Stimulated activated CD4-positive, alpha-beta T cell treated with anti-CD3 and anti-CD28 coated beads, TNF-alpha, amount 100 ng/mL, for 24 hours (primary cell): ENCODE measurements at places on chromosomes 1 and 21.
A peak's percentile ranks its signal among the peaks of the same experiment; 100 is the strongest.

- DNase-seq: no peak
These were observed 2.8 kb downstream of the USP21 start for GRCh38 chr1:161162052-161162451.

DNA sequence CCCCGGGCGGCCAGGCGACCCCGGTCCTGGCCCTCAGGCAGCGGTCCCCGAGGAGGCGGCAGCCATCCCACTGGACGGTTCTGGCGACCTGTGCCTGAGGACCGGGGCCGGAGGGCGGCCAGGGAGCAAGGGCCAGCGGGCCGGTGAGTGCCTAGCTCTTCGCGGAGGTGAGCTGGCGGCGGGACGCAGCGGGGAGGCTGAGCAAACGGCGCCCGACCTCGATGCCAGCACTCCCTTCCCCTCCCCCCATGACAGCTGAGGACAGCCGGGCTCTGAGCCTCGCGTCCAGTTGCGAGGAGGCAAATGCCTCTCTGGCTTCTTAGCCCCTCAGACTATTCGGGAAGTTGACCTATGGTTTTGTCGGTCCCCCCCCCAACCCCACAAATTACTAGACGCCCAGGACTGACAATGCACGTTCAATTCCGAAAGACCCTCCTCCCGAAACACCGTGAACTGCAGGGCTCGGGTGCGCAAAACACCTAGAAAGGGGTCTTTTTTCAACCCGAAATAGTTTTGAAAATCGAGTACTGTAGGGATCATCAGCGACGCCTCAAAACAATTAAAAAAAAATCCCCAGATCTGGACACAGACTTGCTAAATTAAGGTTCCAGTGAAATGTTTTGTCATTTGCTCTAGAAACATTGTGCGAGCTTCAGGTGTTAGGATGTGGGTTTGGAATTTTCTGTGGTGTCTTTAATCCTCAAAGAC lies 8.3 kb downstream of the CDKN2C start:
- DNase-seq: no peak

- DNase-seq: no peak
These were observed 26.7 kb downstream of the SLC26A9 start for GRCh38 chr1:205916541-205916940.

- no peak for DNase-seq
These were observed 346.7 kb downstream of the SMYD3 start for GRCh38 chr1:246160374-246160773.

GRCh38 chr1:241355311-241356010 lies 1.5 kb downstream of the RGS7 start:
- DNase-seq: no peak

GRCh38 chr1:21552715-21553114 lies 43.5 kb downstream of the ALPL start:
- DNase-seq: no peak

DNA sequence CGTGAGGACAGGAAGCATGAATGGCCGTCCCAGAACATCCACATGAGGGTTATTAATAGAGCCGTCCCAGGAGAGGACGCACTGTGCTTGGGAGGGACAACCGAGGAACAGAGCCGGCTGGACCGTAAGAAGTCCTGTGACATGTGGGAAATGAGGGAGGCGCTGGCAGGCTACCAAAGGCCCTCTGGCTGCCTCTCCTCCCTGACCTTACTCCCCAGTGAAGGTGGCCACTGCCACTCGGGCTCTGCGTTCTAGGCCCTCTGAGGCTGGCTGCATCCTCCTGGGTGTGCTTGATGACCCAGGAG lies 15.5 kb upstream of the NPPB start:
- no peak for DNase-seq

DNA sequence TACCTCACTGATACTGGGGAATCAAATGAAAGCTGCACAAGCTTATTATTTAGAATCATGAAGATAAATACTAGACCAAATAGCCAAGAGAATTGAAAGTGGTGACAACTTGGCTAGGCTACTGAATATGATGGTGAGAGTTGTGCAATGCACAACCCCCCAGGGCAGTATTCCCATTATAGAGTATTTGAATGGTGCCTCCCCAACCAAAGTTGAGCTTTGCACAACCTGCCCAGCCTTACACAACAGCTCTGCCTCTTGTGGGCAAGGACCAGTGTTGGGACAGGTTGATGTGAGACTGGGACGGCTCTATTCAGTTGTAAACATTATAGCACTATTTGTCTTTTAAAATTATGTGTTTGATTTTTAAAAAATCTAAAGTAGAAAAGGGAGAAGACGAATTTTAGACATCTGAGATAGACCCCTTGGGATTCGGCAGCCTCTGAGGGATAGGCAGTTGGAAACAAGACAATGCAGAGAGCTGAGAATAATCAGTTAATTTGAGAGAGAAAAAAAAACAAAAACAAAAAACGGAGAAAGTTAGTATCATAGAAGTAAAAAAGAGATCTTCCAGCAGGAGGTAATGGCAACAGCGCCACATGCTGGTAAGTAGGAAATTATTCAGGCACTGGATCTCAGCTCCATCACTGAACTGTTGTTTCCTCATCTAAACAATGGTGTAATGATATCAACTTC lies 91.0 kb upstream of the KCNA3 start:
- DNase-seq: peak; percentile 27

- DNase-seq: no peak
These were observed 24.5 kb downstream of the NUCKS1 start for GRCh38 chr1:205725514-205725913.

DNA sequence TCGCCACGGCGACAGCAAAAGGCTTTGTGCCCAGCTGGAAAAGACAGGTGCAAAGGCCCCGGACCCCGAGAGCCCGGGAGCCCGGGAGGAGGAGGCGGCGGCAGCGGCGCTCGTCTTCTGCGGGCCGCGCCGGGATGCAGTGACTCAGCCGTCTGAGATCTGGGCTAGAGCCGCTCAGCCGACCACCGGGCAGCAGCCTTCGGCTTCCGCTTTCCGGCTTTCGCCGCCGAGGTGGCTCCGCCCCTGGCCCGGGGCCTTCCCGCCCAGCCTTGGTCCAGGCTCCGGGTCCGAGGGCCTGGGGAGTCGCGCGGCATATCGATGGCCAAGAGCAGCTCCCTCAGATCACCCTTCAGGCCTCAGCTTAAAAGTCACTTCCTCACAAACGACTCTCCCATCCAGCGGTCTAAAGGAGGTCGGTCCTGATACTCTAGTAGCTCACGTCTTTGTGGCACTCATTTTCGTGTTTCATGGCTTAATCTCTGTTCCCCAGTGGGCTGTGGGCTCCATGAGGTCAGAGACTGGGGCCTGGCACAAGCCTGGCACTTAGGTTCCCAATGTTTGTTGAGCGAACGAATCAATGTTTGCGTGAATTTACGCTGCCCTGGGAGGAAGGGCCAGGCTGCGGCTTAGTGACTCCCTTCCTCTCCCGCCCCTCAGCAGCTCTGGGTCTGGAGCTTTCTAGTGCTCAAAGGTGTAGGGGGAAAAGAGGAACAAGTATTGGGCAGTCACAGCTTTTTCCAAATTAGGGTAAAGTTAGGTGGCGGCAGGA lies at the start of gene PHTF1:
PHTF1 (minus strand) TSS at position 154 of the 769 bp plus-strand sequence. CDS start 783 bp downstream, outside the sequence.
- DNase-seq: peak; percentile 17

DNA sequence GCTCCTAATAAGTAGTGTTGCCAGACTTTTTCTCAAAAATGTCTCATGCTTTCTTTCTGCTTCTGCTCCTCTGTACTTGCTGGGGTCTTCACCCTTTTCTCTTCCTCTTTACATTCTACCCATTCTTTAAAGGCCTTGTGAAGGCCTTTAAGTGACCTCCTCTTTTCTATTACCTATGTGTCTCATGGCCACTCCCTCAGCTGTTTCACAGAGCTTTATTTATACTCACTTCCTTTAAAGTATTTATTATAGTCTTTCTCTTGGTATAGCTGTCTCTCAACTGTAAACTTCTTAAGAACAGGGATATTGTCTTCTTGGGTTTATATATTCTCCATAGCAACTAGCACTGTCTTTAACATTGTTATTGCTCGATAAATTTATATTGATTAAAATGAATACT lies 792 bp downstream of the GOLPH3L start:
- no peak for DNase-seq

- DNase-seq: no peak
These were observed 636.7 kb downstream of the PLA2G4A start for GRCh38 chr1:187465441-187465840.

DNA sequence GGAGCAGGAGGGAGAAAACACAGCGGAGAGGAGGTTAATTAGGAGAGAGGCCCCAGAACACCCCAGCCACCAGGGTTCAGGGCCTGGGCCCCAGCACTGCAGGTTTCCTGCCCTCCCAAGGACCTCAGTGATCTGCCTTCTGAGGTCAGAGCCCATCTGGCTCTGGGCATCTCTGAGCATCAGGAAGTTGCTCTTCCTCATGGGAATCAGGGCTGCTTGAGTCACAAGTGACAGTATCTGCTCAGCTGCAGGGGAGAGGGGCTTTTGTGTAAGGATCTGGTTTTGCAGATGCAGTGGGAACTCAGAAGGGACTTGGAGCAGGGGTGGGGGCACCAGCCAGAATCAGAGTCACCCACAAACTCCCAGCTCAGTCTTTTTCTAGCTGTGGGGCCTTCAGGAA lies 472.1 kb downstream of the PTPRU start:
- no peak for DNase-seq

GRCh38 chr1:25106352-25106751 lies 126.0 kb downstream of the SYF2 start:
- no peak for DNase-seq

GRCh38 chr1:215118081-215118480 lies 35.5 kb downstream of the KCNK2 start:
- no peak for DNase-seq

- peak; percentile 57 for DNase-seq
These were observed 629 bp downstream of the TAF5L start for GRCh38 chr1:229625071-229625914.

DNA sequence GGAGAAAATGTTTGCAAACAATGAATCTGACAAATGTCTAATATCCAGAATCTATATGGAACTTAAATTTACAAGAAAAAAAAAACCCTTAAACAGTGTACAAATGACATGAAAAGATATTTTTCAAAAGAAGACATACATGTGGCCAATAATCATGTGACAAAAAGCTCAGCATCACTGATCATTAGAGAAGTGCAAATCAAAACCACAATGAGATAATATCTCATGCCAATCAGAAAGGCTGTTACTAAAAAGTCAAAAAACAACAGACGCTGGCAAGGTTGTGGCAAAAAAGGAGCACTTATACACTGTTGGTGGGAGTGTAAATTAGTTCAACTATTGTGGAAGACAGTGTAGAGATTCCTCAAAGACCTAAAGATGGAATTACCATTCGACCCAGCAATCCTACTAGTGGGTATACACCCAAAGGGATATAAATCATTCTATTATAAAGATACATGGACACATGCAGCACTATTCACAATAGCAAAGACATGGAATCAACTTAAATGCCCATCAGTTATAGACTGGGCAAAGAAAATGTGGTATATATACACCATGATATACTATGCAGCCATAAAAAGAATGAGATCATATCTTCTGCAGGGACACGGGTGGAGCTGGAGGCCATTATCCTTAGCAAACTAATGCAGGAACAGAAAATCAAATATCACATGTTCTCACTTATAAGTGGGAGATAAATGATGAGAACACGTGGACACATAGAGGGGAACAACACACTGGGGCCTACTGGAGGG lies 123.2 kb downstream of the PTPRC start:
- no peak for DNase-seq
